Stimulated activated CD8-positive, alpha-beta memory T cell treated with anti-CD3 and anti-CD28 coated beads, Interleukin-2, amount 100 ng/mL, for 48 hours (primary cell): ENCODE measurements at places on chromosomes 1 and 21.

GRCh38 chr1:155938220-155938627 is 3.2 kb upstream of the RXFP4 start:
- DNase-seq, result no peak

- peak; percentile 71 for DNase-seq
Measured at GRCh38 chr1:9728451-9729295, 77.1 kb downstream of the PIK3CD start.

GRCh38 chr1:3016641-3017439 is 4.4 kb upstream of the ACTRT2 start:
- DNase-seq, result no peak

DNA sequence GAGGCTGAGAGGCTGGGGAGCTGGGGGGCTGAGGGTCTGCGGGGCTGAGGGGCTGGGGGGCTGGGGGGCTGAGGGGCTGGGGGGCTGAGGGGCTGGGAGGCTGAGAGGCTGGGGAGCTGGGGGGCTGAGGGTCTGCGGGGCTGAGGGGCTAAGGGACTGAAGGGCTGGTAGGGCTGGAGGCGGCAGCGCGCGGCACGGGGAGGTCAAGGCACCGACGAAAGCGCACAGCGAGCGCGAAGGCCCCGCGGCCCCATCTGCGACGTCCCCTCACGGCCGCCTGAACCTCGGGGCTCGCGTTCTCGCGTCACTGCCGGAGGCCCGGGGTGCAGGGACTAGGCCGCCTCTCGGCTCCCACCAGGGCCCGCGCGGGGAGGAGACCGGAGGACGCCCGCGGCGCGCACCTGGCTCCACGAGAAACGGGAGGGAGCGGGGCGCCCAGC is 356 bp downstream of the INTS11 start:
- no peak for DNase-seq

GRCh38 chr1:66757722-66758240 is 5.5 kb downstream of the DYNLT5 start:
- DNase-seq, result no peak

DNA sequence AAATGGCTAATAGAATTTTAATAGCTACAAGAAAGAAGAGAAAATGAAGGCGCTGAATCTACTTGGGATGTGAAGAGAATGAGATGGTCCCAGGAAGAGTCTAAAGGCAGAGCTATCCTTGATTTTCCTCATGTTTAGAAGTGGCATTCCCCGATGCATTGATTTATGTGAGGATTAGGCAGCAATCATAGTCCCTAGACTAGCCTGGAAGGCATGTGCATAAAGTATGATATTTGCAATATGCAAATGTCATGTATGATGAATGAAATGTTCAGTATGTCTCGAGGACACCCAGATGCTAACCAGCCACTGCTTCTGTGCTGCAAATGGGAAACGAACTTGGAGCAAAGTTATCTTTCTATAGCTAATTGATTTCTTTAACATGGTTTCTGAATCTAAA is 641.5 kb upstream of the PLXNA2 start:
- DNase-seq, result no peak

DNA sequence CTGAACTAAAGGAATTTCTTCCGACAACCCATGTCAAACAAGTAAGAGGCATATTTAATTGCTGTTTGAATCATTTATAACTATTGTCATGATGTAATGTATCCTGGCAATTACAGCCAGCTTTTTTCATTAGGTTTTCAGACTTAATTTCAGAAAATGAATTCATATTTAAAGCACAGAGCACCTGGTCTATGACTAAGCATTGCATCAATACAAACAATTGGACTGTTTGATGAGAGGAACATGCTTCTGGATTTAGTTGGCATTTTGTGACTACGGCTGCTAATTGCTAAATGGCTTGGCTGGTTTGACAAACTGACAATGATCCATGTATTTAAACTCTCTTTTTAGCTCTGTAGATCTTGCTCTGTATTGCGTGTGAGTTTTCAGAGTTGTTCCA is 853.4 kb downstream of the NCAM2 start:
- no peak for DNase-seq

GRCh38 chr1:73914951-73915350 is 283.0 kb downstream of the LRRIQ3 start:
- no peak for DNase-seq

- DNase-seq, result no peak
Measured at GRCh38 chr1:232059726-232060374, 433.3 kb downstream of the DISC1 start.

GRCh38 chr1:117143172-117143571 is 21.6 kb upstream of the TRIM45 start:
- DNase-seq, result no peak
